Nucleus accumbens (tissue), 56 donors: ENCODE measurements at places on chromosomes 5 and 9.

DNA sequence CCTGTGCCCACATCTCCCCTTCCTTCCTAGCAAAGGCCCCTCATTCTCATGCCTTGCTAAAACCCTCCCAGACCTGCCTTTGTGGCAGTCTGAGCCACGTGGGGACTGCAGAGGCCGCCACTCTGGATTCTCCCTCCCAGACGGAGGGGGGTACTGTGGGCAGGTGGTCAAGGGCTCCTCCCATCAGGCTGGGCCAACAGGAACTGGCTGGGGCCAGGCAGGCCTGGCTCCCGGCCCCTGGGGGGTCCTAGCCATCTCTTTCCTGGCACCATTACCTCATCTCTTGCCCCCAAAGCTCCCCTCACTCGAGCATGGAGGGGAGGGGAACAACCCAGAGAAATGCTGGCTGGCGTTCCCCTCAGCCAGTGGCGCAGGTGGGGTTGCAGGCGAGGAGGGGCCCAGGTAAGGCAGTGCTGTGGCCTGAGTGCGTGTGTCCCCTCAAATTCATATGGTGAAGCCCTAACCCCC is 88.6 kb downstream of the ZNF354C start:
- no peak for DNase-seq

GRCh38 chr5:1726956-1727355 is 72.7 kb downstream of the MRPL36 start:
- DNase-seq: no peak

DNA sequence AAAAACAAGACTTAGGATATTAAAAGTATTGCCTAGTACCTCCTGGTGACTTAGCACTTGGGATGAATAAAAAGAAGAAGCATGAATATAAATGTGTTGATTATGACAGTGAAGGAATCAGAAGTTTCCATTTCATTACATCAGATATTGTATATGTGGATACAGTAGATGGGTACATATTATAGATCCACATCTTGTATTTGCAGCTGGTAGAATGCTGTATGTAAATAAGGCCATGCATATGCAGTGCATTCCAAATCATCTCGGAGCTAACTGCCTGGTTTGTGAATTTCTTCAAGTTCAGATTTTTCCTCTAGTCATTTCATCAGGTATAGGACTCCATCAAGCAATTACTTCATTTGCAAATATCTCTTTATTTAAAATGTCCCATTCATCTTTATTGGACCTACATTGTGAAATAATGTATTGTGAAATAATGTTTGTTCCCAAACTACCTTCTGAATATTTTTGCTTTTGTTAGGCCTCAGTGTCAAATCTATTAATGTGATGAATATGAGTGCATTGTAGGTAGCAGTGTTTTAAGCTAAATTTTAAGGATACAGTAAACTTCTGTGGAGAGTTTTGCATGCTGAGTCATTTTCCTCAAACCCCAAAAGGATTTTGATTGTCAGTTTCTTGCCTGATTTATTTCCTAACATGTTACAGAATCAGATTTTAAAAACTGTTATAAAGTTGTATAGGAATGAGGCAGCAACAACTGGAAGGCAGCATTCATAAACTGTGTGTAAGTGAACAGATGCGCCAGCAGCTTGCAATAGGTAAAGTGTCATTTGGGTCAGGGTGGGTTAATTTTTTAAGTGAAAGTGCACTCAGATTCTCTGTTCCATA is 370.8 kb upstream of the RIOK2 start:
- no peak for DNase-seq

DNA sequence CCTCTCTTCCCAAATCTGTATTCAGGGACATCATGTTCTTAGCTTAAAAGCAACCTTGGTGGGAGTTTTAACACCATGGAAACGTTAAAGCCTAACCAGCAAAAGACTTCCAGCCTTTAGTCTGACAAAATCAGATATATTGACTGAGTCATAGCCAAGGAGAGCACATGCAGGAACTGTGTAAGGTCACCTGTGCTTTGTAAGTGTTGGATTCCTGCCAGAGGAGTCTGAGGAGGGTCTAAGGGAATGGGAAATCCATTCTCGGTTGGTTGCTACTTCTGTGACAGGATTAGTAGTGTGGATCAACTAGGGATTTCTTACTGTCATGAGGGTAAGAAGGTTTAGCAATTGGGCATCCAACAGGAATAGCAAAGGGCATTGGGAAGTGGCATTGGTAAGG is 142.0 kb upstream of the CHD1 start:
- DNase-seq: no peak

- DNase-seq: no peak
These were observed 355.6 kb upstream of the IZUMO3 start for GRCh38 chr9:24901319-24901718.

GRCh38 chr5:24183981-24184380 is 460.8 kb downstream of the CDH10 start:
- DNase-seq: no peak

DNA sequence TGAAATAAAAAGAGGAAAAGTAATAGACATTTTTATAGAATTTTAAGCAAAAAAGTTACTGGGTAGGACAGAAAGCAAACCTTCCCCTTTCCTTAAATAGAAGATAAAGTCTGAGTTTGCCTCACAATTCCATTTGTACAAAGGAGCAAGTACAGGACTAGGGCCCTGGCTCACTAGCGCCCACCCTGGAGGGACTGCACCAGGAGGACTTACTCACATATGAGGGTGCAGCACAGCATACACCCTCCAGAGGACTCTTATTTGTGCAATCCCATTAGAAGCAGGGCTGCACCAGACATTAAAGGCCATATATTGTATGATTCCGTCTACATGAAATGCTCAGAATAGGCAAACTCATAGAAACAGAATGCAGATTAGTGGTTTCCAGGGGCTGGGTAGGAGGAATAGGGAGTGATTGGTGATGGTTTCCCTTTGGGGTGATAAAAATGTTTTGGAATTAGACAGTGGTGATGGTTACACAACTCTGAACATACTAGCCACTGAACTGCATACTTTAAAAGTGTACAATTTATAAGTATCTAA is 4.5 kb downstream of the REEP5 start:
- DNase-seq: no peak

GRCh38 chr5:175195698-175196656 is 248.0 kb downstream of the DRD1 start:
- DNase-seq: no peak

- DNase-seq: no peak
These were observed 42.2 kb upstream of the ANKRD33B start for GRCh38 chr5:10521466-10522223.

GRCh38 chr5:40717281-40717680 is 37.6 kb downstream of the PTGER4 start:
- DNase-seq: no peak

GRCh38 chr5:126066836-126067235 is 356.4 kb upstream of the GRAMD2B start:
- DNase-seq: no peak

- no peak for DNase-seq
These were observed 118.6 kb downstream of the SPEF2 start for GRCh38 chr5:35736280-35736679.

DNA sequence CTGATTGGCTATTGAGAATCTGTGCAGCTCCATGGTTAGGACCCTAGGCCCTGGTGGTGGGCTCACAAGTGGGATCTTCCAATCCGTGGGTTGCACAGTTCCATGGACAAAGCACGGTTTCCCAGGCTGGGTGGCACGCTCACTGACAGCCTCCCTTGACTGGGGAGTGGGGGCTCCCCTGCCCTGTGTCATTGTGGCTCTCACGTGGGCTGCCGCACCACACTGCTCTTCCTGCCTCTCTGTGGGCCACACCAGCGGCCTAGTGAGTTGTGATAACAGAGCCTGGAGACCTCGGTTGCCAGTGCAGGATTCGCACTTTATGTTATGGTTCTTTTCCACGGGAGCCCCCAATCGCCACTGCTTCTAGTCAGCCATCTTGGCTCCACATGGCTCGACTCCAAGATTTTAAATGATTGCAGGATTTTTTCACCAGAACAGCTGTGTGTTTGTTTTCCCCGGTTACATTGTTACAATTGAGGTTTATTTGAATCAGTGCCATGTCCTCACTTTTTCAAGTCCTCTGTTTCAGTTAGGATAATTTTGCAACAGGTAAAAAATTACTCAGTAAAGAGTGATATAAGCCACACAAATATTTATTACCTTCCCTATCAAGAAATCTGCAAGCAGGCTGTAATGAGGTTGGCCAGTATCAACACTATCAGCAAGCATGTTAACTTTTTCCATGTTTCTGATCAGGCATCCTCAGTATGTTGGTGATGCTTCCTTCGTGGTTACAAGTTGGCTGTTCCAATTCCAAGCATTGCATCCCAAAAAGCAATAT is 253.8 kb downstream of the ZNF608 start:
- no peak for DNase-seq

- DNase-seq: no peak
These were observed 10.4 kb downstream of the TMEM171 start for GRCh38 chr5:73130811-73131210.

DNA sequence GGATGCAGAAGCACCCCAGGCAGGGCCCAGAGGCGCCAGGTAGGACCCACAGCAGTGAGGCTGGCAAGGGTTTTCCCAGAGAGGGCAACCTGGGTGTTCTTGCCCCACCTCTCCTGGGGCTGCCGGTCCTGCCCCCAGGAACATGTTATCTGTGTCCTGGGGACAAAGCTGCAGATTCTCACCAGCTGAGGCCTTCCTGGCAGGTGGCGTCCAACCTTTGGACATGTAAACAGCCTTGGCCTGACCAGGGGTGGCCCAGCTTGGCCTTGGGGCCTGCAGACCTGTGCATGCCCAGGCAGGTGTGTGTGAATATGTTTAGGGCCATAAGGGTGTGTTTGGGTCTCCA is 101.8 kb upstream of the LARP1 start:
- no peak for DNase-seq

DNA sequence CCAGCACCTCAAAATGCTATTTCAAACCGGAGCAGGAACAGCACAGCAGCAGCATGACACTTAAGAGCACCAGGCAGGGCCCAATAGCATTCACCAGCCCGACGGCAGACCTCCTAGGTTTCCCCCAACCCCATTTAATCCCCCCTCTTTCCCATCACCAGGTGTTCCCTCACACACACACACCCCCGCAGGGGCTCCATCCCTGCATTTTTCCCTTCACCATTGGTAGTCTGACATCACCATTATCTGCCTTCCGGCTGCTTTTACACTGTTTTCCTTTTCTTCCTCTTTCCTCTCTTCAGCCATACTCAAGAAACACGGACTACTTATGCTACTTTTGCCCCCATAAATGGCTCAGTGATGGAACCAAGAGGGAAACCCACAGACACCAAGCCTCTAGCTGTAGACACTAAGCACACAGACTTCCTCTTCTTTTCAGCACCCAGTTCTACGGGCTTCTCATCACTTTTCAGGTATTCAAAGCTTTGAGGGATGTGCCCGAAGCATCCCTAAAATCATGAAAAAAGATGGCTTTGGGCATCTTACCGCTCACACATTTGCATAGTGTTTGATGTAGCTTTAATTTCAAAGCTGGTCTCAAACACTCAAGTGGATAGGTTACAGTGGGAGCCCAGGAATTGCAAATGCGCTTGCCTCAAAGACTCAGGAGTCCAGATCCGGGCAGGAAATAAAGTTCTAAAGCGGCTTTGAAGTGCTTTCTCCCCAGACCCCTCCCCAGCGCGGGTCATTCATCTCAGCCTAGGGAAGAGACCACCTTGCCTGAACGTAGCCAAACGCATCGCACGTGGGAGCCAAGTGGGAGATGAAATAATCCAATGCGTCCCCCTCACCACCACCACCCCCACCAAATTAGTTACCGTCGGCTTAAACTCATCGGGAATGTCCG is 141.5 kb downstream of the TSSK1B start:
- DNase-seq: no peak

GRCh38 chr5:150436141-150436680 is 13.3 kb downstream of the RPS14 start:
- peak; percentile 77 for DNase-seq

- no peak for DNase-seq
These were observed 12.9 kb downstream of the DYNC2I2 start for GRCh38 chr9:128643519-128644300.

GRCh38 chr5:167049043-167049663 is 1242.3 kb upstream of the WWC1 start:
- DNase-seq: no peak

DNA sequence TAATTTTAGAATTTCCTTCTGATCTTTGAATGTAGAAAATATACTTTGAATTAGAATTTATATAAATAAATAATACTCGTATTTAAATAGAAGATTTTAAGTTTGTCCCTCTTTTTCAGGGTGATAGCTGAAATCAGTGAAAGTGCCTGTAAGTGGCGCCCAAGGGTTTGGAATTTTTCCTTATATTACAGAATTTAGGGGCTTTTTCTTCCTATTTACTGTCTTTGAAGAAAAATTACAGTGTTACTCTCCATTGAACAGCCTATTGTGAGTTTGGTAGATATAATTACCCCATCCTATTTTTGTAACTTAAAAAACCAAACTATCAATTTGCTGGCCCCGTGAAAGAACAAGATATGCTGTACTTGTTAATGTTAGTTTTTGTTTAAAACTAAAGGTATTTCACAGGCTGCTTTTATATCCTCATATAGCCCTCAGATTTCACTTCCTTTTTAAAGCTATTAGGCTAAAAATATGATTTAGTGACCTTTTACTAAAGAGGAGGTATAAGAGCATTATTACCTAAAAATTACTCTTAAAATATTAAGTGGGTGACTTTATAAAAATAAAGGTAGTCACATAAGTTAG is 3.2 kb downstream of the MAP3K1 start:
- DNase-seq: no peak

GRCh38 chr5:8478326-8478725 is 609.4 kb downstream of the MTRR start:
- no peak for DNase-seq

DNA sequence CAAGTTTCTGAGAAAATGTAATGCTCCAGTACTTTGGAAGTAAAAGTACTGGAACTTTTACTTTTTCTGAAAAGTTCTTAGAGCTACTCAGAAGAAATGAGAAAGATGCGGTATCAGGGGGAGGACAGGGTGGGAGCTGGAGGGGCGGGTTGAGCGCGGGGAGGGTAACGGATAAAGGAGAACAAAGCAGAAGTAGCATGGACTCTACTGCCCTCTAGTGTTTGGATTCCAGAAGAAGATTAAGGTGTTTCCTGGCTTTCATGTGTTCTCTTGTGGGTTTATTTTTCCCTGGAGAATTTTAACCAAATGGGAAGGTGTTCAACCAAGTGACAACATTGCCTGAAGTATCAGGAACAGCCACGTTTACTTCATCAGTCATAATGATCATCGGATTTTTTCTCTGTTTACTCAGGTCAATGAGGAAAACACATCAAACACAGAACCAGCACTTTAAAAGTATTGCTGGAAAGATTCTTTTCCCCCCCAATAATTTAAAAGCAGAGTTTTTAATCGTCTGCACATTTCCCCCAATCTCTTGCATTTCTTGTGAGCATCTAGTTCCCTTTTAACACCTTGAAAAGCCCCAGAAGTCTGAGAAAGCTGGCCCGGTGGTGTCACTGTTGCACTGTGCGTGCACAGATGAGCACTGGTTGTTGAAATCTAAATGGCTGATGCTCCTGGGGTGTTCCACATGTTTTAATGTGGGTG is 190.6 kb downstream of the MPDZ start:
- DNase-seq: no peak

DNA sequence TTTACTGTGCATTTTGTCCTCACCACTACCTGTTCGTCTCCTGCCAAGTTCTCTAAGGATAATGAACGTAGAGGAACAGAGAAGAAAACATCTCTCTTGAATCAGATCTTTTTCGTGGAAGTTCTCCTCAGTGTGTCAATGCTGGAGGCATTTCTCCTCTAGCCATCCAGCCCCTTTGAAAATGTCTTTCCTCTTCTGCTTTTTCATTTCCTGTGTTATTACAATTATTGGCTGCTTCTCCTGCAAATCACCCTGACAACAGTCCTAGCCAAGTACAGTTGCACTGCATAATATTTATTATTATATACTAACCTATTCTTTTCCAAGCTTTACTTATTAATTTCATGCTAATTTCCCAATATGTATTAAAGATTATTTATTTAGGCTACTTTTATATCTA is 61.8 kb upstream of the TRPM3 start:
- no peak for DNase-seq
